Stimulated activated CD4-positive, alpha-beta T cell treated with anti-CD3 and anti-CD28 coated beads, Interleukin-1b, Interleukin-23, amount 100 ng/mL, for 24 hours (primary cell): ENCODE measurements at places on chromosomes 1 and 21.

GRCh38 chr1:186873687-186874086 is 44.9 kb downstream of the PLA2G4A start:
- DNase-seq = no peak

DNA sequence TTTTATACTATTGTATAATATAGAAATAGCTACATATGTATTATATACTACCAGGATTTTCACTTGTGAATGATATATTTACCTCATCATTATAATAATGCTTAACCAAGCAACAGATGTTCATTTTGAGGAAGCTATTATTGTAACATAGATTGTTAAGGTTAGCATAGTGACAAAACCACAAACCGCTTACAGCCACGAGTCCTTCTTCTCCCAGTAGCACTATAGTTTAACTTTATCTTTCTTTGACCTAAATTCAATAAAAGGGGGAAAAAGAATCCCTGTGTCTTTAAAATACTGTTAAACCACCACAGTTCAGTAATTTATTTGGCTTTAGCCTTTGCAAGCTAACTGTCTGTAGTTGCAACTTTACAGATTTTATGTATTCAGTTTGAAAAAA is 1039.4 kb upstream of the B3GALT2 start:
- no peak for DNase-seq

- no peak for DNase-seq
Observed at GRCh38 chr21:40638466-40639251, 208.3 kb downstream of the DSCAM start.

- DNase-seq = no peak
Observed at GRCh38 chr21:30337772-30338171, 278 bp upstream of the KRTAP27-1 start.

GRCh38 chr1:111369645-111370044 is 57.9 kb downstream of the OVGP1 start:
- DNase-seq = no peak

GRCh38 chr1:35192056-35192852 is 691 bp downstream of the SFPQ start:
- peak; percentile 81 for DNase-seq

DNA sequence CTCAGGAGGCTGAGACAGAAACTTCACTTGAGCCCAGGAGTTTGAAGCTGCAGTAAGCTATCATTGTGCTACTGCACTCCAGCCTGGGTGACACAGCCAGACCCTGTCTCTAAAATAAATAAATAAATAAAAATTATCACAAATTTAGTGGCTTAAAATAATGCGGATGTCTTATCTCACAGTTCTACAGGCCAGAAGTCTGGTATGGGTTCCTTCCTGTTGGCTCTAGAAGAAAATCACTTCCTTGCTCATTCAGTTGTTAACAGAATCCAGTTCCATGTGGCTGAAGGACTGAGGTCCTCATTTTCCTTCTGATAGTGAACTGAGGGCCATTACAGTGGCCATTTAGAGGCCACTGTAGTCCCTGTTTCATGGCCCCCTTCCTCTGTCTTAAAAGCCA is 94.6 kb upstream of the S1PR1 start:
- no peak for DNase-seq

GRCh38 chr1:55610203-55610602 is 395.0 kb upstream of the USP24 start:
- no peak for DNase-seq

DNA sequence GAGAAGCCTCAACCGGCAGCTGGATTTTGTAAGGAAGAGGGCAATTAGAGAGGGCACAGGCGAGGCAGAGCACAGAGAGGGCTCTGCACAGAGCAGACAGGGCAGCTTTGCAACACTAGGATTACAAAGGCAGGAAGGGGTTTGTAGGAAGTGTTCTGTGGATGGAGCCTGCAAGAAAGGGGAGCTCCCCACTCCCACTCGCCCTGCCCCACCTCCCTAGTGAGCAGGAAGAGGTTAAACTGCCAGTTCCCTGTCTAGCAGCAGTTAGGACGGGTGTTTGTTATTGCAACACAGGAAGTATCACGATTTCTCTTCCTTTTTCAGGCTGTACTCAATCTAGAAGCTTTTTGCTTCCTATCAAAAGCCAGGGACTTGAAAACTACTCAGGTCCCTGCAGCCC is 63.3 kb upstream of the LRRC8D start:
- no peak for DNase-seq

- DNase-seq = no peak
Observed at GRCh38 chr21:44380876-44381275, 27.5 kb downstream of the TRPM2 start.

DNA sequence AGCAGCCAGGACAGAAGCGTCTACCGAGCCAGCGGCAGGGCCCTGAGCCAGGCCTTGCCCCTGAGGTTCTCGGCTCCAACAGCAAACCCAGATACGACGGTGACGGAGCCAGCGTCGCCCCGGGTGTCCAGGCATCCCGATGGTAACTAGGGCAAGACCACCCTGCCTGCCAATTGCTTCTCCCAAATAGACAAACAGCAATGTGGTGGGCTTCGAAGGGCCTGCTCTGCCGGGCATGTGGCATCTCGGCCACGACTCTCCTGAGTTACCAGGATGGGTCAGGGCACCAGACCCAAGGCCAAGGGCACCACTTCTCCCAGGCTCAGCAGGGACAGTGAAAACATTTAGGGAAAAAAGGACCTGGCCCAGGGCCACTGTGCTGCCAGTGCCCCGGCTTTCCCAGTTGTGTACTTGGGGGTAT is 3.2 kb upstream of the ACTRT2 start:
- no peak for DNase-seq

- DNase-seq = no peak
Observed at GRCh38 chr1:119920104-119920968, 24.0 kb upstream of the ADAM30 start.

- no peak for DNase-seq
Observed at GRCh38 chr1:116808200-116808847, 54.1 kb downstream of the CD2 start.

GRCh38 chr1:7070389-7071029 is 285.3 kb downstream of the CAMTA1 start:
- peak; percentile 10 for DNase-seq

- DNase-seq = no peak
Observed at GRCh38 chr1:109083923-109084322, 6.6 kb upstream of the TMEM167B start.

GRCh38 chr1:29415861-29416260 is 179.5 kb downstream of the PTPRU start:
- no peak for DNase-seq

DNA sequence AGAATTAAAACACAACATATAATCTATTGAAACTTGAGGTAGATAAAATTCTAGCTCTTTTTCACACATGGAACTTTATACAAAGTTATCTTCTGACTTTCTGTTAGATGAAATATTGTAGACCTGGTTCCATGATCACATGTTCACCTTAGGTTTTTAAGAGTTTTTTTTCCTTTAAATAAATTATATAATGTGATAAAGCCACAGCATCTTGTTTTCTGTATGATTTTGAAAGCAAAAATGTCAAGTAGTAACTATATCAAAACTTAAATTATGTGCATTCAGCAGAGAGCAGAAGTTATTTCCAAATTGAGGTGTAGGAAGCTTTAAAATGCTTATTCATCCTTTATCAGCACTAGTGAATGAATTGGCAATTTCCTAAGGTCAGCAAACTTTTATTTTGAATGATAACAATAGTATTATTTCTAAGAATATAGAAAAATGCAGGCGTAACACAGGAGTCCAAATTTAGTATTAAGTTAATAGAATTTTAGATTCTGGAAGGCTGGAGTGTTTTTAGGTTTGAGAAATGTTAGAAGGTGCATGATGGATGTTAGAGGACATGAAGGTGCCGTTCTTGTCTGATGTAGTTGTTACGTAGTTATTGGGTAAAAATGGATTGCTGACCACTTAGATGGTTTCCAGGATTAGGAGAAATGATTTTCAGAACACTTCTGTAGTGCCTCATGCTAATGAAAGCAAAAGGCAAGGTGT is 17.5 kb downstream of the BACH1 start:
- no peak for DNase-seq

DNA sequence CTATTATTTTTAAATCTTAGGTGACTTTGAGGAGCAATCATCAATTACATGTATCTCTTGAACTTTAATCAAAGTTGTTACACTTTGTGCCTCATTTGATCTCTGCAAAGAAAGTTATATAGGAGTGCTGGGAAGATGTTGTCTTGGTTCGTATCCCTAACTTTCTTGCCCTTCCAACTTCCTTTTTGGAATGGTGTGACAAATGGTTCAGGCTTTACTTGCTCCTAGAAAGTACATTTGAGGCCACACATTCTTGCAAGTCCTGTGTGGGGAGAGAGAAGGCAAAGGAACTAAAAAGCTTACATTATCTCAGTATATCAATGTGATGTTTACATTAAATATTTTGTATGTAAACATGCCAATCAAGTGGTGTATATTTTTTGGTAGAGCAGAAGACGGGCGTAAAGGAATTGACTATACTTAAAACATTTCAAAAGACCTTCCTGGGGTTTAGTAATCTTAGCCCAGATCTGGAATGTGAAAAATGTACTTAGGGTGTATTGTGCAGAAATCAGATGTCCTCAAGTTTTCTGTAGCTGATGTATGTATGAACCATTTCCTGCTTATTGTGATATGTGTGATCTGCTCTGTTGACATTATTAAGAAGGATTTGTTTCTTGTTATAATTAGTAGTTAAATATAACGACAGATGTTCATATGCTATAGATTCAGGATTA is 59.2 kb downstream of the USP25 start:
- DNase-seq = no peak

- no peak for DNase-seq
Observed at GRCh38 chr1:219278288-219278687, 104.6 kb downstream of the LYPLAL1 start.

- DNase-seq = no peak
Observed at GRCh38 chr1:59298026-59298583, 1.2 kb downstream of the FGGY start.

DNA sequence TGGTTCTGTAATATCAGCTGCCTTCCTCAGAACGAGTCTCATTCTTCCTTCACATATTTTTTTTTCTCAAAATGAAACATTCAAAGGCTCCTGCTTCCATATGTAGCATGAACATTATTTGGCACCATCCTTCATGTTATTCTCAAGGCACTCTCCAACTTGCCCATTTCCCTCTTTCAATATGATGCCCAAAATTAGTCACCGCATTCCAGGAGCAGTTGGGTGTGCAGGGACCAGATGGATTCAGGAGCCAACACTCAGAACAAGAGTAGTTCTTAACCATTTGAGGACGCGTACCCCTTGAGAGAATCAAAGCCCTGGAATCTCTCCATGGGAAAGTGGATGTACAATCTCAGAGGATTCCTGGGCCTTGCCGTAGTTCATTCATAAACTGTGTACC is 50.3 kb downstream of the KCNK1 start:
- DNase-seq = no peak

GRCh38 chr1:175191659-175192058 is 917 bp downstream of the KIAA0040 start:
- DNase-seq = no peak

DNA sequence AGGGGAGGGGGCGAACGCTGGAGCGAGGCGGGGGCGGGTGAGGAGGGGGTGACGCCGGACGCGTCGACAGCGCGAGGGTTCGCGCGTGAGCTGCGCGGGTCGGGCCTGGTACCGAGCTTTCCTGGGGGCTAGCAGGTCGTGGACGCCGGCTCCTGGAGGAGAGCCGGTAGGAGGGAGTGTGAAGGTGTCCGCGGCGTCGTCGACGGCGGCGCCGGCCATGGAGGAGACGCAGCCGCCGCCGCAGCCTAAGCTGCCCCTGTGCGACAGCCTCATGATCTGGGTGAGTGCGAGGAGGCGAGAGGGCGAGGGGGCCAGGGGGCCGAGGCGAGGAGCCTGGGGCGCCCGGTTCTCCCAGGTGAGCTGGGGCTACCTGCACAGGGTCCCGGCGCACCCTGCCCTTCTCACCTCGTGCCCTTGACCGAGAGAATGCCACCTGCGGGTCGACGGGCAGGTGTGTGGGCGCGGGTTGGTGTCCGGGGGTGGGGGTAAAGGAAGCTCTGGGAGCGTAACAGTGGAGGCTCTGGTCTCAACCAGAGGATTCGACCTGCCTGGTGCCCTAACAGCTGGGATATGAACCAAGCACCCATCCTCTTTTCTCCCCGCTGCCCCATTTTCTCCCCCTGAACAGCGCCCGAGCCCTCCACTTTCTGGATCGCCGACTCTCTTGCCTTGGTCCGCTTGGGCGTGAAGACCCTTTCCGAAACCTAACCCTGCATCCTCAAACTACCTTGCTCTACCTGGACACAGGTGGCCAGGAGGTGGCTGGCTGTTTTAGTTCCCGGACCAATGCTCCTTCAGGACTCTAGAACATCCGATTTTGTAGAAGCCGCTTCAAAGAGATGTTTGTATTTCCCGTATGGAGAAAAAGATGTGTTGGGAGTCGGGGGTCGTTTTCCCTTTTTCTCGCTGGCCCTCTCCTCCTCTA is at the start of gene HOOK1:
HOOK1 (plus strand) TSS at position 49 of the 925 bp plus-strand sequence; CDS start at position 218, 169 bp downstream.
- no peak for DNase-seq

DNA sequence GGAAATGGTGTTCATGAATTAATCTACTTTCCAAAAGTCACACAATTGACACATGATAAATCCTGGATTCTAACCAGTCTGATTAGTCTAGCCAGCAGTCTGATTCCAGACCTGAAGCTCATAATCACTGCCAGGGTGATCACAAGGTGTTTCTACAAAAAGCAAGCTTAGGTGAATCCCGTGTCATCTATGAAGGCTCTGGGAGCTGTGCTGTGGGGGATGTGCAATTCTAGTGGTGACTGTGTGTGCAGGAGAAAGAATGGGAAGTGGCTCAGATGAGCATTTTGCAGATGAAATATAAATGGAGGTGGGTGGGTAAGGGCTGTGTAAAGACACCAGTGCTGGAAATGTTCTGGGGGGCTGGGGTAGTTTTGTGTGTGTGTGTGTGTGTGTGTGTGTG is 1.8 kb upstream of the NPPB start:
- DNase-seq = no peak

- DNase-seq = no peak
Observed at GRCh38 chr1:194600716-194601115, 1414.3 kb upstream of the B3GALT2 start.

GRCh38 chr1:151197863-151198253 is 494 bp upstream of the PIP5K1A start:
- no peak for DNase-seq

DNA sequence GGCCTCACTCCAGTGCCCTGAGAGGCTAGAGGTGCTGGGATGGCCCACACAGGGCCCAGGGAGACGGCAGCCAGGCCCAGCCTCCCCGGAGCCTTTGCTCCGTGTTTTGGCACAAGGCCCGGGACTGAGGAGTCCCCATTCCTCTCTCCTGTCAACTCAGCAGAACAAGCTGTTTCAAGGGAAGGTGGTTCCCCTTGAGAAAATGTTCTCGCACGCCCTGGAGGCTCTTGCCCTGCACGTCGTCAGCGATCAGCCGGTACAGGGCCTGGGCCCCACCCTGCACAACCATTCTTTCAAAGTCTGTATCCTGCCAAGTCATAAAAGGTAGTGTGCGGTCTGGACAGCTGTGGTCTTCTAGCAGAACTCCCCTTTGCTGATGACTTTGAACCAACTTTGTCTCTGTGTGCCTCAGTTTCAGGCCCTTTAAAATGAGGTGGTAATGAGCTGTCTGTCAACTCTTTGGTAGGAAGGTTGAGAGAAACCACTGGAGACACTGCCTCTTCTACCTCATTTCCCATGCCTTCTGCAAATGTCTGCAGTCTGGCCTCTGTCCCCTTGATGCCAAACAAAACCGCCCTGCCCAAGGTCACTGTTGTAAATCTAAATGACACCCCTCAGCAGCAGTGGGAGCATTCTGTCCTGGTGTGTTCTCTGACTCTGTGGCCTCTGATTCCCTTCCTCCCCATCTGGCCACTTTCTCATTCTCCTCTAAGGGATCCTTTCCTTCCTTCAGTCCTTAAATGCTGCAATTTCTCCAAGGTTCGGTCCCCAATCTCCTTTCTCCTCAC is 138.6 kb upstream of the JUN start:
- peak; percentile 31 for DNase-seq

- DNase-seq = no peak
Observed at GRCh38 chr1:228669242-228669585, 66.1 kb upstream of the RHOU start.

- peak; percentile 43 for DNase-seq
Observed at GRCh38 chr1:200888349-200888838, 6.3 kb upstream of the INAVA start.
